CD4-positive, alpha-beta T cell (primary cell): ENCODE measurements at places on chromosomes 5 and 9. TPM values are rescaled to one million over a fixed set of nuclear protein-coding genes. Genes with fewer than 3 reads are reported as not detected.

COL23A1 gene
- total RNA-seq: not detected

PSIP1 gene
- 127 TPM for total RNA-seq

INSL4 gene
- total RNA-seq: not detected

TOR4A gene
- 0.80 TPM for total RNA-seq

TOR1A gene
- 13.9 TPM for total RNA-seq

DNA sequence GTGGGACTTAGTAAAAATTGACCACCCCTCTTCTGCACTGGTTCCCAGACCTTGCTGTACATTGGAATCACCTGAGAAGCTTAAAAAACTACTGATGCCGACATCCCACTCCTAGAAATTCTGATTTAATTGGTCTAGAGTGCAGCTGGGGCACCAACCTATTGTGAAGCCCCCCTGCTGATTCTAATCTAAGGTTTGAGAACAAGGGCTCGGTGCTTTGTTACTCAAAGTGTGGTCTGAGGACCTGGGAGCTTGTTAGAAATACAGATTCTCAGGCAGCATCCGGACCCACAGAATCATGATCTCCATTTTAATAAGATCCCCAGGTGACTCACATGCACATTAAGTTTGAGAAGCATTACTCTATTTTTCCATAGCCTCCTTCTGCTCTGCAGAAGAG lies 57.8 kb upstream of the LPAR1 start:
- no peak overlapping the region for H3K4me3 ChIP-seq
- H3K27me3 ChIP-seq: no peaks in the 10 kb centered on the region
- no peaks in the 10 kb centered on the region for H3K4me1 ChIP-seq
- H3K36me3 ChIP-seq: no peaks in the 10 kb centered on the region
- DNase-seq: no peak

DNA sequence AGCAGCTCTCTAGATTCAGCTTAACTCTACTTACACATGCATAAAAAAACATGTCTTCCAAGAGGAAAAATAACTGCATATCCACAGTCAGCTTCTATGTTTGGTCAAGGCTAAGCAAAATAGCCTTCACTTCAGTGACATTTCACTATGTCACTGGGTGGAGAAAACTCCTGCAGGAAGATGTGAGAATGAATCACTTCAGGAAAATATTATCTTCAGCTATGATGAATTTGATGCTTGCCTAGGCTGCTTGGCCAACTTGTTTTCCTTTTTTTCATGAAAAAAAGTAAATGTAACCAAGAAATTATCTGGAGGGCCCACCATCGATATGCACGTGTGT lies 143.0 kb upstream of the ZNF608 start:
- no peaks in the 10 kb centered on the region for H3K27me3 ChIP-seq
- no peak for DNase-seq
- H3K4me1 ChIP-seq: no peaks in the 10 kb centered on the region
- H3K36me3 ChIP-seq: no peaks in the 10 kb centered on the region

GRCh38 chr5:16755641-16756040 lies 138.8 kb upstream of the RETREG1 start:
- H3K4me1 ChIP-seq: peaks cover 5% of the 10 kb centered on the region
- no peak for DNase-seq
- H3K27me3 ChIP-seq: no peaks in the 10 kb centered on the region

DNA sequence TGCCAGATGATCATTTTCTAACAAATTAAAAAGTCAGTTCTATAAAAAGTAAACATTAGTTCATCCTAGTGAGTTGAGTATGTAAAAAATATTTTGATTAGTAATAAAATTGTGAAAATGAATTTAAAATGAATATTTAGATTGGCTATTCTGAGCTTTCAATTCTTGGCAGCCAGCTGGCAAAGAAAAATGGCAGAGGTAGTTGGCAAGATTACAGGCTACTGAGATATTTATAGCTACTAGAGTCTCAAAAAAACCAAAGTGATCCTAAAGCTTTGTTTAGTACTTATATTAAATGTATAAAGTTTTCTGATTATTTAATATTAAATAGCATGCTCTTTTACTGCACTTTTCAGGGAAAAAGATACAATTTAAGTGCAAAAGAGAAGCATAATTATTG lies 25.0 kb downstream of the SGTB start:
- no peak for DNase-seq
- no peak overlapping the region for H3K4me3 ChIP-seq
- H3K4me1 ChIP-seq: no peaks in the 10 kb centered on the region
- H3K27ac ChIP-seq: no peak overlapping the region
- H3K36me3 ChIP-seq: peaks cover 60% of the 10 kb centered on the region

- H3K27ac ChIP-seq: no peak overlapping the region
- DNase-seq: no peak
- H3K4me1 ChIP-seq: no peaks in the 10 kb centered on the region
- no peaks in the 10 kb centered on the region for H3K36me3 ChIP-seq
- H3K27me3 ChIP-seq: no peaks in the 10 kb centered on the region
These were observed 156.3 kb upstream of the FST start for GRCh38 chr5:53323943-53324642.

DNA sequence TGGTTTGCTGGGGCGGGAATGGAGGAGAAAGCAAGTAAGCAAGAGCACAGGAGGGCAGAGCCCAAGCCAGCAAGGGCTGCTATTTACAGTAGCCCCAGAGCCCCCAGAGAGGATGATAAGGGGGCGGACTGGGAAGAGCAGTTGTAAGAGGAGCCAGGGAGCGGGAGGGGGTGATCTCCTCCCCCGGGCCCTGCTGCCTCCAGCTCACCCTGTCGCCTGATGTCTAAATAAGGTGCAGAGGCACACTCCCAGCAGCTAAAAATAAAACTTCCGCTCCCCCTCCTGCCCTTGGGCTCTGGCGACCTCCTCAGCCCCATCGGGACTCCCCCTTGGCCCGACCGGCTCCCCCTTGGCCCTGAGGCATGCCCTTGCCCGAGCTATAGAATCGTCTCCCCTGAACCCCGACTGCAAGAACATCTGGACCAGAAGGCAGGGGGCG lies 14.4 kb upstream of the CCDC69 start:
- H3K4me1 ChIP-seq: peaks cover 33% of the 10 kb centered on the region
- no peaks in the 10 kb centered on the region for H3K27me3 ChIP-seq
- H3K4me3 ChIP-seq: no peak overlapping the region
- DNase-seq: no peak
- H3K27ac ChIP-seq: no peak overlapping the region

GRCh38 chr9:133701981-133702797 lies 36.0 kb downstream of the SARDH start:
- peak overlapping the region; percentile 66 for H3K27ac ChIP-seq
- H3K4me1 ChIP-seq: peaks cover 68% of the 10 kb centered on the region
- DNase-seq: peak; percentile 79
- no peaks in the 10 kb centered on the region for H3K27me3 ChIP-seq
- no peaks in the 10 kb centered on the region for H3K36me3 ChIP-seq

DNA sequence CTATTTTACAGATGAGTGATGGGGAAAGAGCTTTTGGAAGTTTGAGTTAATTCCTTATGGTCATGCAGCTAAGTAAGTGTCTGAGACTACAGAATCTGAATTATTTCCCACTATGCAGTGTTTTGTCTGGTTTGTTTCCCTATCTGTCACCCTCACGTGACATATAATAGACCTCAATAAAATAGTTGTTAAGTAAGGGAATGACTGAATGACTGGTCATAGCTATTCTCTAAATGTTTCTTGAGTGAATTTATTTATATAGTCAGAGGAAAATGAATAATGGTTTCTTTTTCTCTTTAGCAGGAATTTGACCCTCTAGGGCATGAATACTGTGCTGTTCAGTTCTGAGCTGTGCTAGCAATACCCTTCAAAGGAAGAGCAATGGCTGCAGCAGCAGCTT lies 10.3 kb downstream of the TRIM32 start:
- DNase-seq: no peak
- H3K4me3 ChIP-seq: no peak overlapping the region
- H3K27me3 ChIP-seq: no peaks in the 10 kb centered on the region
- peaks cover 28% of the 10 kb centered on the region for H3K36me3 ChIP-seq

DNA sequence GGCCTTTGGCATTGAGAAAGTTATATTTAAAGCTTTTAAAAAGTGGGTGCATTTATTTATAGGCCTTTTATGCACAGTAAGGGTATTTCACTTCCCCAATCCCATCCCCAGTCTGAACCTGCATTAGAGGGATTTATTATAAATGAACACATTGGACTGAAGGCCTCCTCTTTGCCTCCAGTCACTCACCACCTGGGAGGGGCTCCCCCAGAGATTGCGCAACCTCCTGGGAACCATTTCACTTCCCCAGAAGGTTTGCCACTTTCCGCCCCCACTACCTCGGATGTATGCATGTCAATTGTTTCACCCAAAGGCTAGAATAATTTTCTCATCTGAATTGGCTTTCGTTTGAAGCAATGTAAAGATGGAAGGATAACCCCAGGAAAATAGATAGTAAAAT lies 29.8 kb upstream of the VCAN start:
- no peak overlapping the region for H3K4me3 ChIP-seq
- H3K27ac ChIP-seq: no peak overlapping the region
- H3K36me3 ChIP-seq: no peaks in the 10 kb centered on the region
- no peaks in the 10 kb centered on the region for H3K4me1 ChIP-seq

- H3K27me3 ChIP-seq: no peaks in the 10 kb centered on the region
- peaks cover 12% of the 10 kb centered on the region for H3K4me1 ChIP-seq
- DNase-seq: no peak
- H3K27ac ChIP-seq: no peak overlapping the region
- H3K36me3 ChIP-seq: no peaks in the 10 kb centered on the region
- H3K4me3 ChIP-seq: no peak overlapping the region
These were observed 82.1 kb downstream of the CCDC192 start for GRCh38 chr5:127785098-127785927.

- H3K27ac ChIP-seq: no peak overlapping the region
- no peaks in the 10 kb centered on the region for H3K36me3 ChIP-seq
- no peak overlapping the region for H3K4me3 ChIP-seq
- DNase-seq: no peak
These were observed 72.7 kb downstream of the C9orf57 start for GRCh38 chr9:71987471-71988371.

DNA sequence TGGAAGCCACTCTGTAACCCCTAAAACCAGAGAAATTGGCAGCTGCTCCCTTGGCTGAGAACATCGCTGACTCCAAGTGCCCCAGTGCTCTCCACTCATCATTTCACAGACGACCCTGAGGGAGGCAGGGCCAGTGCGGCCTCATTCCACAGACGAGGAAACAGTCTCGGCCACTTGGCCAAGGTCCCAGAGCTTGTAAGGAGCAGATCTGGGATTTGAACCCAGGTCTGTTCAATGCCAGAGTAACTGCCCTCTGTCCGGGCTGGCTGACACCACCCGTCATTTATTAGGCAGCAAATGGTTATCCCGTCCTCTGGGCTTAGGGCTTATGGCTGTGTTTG lies 19.9 kb upstream of the IER5L start:
- DNase-seq: no peak
- H3K36me3 ChIP-seq: no peaks in the 10 kb centered on the region
- no peak overlapping the region for H3K27ac ChIP-seq

GRCh38 chr5:130350131-130350530 lies 445.9 kb downstream of the CHSY3 start:
- no peaks in the 10 kb centered on the region for H3K4me1 ChIP-seq
- no peaks in the 10 kb centered on the region for H3K27me3 ChIP-seq
- H3K36me3 ChIP-seq: no peaks in the 10 kb centered on the region
- DNase-seq: no peak
